Stimulated activated CD8-positive, alpha-beta memory T cell treated with anti-CD3 and anti-CD28 coated beads, Interleukin-15, amount 100 ng/mL, for 1 hour (primary cell): ENCODE measurements at places on chromosomes 5 and 9.

GRCh38 chr9:99785010-99785590 is 36.6 kb upstream of the NR4A3 start:
- DNase-seq = no peak

DNA sequence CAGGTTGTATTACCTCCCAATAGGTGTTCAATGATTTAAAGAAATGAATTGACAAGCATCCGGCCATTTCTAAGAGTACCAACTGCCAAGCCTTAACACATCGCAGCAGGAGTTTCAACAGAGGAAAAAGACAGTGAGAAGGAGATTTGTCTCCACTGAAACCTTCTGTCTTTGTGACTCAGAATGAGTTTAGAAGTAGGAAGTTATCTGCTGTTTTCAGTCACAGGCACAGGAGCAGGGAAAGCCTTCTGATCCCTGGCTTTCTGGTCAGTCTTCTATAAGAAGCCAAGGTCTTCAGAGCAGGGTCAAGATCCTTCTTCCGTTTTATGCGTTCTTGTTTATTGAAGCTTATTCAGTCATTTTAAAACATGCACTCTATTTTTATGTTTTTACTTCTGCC is 390.7 kb upstream of the PCSK5 start:
- DNase-seq = no peak

DNA sequence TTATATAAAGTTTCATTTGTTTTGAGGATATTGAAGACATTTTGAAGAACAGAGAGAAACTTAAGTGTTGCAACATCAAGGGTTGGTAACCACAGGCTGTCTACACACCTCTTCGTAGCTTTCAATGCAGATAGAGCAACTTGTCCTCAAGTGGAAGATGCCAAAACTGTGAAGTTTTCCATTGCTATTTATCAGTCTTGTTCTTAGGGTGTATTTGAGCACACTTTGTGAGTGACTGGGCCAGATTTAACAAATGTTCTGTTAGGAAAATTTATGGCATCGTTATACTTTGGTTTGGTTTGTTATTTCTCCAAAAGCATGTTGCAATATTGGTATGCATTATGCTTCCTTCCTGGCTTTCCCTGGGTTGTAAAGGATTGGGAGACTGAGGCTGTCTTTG is 31.6 kb downstream of the NNT start:
- no peak for DNase-seq

GRCh38 chr5:165837286-165837685 is 2331.9 kb downstream of the MAT2B start:
- DNase-seq = no peak

GRCh38 chr5:96004754-96005153 is 43.1 kb upstream of the ELL2 start:
- no peak for DNase-seq

DNA sequence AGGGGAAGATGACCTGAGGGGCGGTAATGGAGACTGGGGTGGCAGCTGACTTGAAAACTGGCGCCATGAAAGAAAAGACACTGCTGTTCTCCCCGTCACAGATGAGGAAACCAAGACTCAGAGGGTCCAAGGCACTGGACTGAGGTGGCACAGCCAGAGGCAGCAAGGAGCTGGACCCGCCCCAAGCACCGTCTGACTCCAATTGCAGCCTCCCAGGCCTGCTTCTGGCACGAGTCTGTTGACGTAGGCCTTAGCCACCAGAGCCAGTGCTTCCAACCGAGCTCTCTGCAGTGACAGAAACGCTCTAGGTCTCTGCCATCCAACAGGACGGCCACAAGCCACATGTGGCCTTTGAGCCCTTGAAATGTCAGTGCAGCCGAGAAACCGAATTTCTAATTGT is 193.2 kb downstream of the OLFM1 start:
- no peak for DNase-seq

DNA sequence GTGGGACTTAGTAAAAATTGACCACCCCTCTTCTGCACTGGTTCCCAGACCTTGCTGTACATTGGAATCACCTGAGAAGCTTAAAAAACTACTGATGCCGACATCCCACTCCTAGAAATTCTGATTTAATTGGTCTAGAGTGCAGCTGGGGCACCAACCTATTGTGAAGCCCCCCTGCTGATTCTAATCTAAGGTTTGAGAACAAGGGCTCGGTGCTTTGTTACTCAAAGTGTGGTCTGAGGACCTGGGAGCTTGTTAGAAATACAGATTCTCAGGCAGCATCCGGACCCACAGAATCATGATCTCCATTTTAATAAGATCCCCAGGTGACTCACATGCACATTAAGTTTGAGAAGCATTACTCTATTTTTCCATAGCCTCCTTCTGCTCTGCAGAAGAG is 57.8 kb upstream of the LPAR1 start:
- DNase-seq = no peak

- DNase-seq = no peak
These were observed 112.9 kb upstream of the ELAVL2 start for GRCh38 chr9:23938908-23939307.

GRCh38 chr9:38421498-38422211 is 2.6 kb downstream of the IGFBPL1 start:
- DNase-seq = no peak

- no peak for DNase-seq
These were observed 246.9 kb upstream of the ZNF462 start for GRCh38 chr9:106616026-106616425.

DNA sequence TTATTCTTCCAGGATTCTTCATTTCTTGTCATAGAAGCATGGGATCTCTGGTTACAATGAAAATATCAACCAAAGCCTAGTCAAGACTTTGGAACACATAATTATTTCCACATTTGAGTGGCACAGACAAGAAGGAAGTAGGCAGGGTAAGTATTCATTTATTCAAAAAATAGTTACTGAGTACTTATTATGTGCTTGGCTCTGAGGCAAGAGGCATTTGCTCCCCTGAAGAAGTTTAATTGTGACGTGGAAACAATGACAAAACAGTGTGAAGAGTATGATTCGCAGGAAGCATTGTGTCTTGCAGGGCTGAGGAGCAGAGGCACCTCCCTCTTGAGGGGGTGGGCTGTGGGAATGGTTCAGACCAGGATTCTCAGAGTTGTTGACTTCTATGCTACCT is 45.0 kb upstream of the TNFSF15 start:
- no peak for DNase-seq

- DNase-seq = no peak
These were observed 44.1 kb upstream of the VDAC1 start for GRCh38 chr5:134048864-134049263.

DNA sequence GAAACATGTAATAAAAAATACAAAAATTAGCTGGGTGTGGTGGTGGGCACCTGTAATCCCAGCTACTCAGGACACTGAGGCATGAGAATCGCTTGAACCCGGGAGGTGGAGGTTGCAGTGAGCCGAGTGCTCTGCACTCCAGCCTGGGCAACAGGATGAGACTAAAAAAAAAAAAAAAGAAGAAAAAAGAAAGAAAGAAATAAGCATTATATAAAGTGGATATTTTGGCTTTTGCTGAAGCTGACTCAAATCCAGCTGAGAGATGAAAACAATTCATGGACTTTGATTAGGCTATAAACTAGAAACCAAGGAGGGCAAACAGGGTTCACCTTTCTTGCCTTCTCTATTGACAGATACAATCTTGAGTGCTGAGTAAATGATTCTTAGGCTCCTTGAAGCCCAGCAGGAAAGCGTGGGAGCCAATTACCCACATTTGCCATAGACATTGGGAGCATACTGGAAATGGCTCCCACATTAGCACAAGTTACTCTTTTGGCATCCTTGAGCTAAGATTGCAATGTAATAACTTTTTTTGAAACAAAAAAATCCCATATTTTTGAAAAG is 2.4 kb upstream of the BTF3 start:
- DNase-seq = no peak

GRCh38 chr9:131017067-131017466 is 8.1 kb downstream of the LAMC3 start:
- no peak for DNase-seq

- no peak for DNase-seq
These were observed 492 bp upstream of the NEK6 start for GRCh38 chr9:124257070-124257843.

DNA sequence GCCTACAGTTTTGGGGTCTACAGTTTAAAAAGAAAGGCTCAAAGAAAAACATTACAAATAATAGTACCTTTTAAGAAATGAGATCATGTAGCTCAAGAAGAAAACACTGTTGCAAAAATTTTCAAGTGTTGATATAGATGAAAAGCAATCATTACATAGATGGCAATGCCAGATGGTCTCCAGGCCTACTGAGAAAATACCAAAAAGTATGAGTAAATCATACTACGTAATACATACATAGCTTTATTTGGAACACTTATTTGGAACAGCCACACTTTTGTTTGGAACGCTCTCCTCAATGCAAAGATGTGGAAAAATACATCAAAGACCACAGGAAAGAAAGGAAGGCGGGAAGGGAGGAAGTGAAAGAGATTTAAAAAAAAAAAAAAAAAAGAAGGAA is 44.1 kb downstream of the MARCHF11 start:
- no peak for DNase-seq

- DNase-seq = no peak
These were observed 55.4 kb downstream of the TIMD4 start for GRCh38 chr5:156907667-156908066.

GRCh38 chr9:70340572-70340971 is 73.9 kb downstream of the KLF9 start:
- DNase-seq = no peak

DNA sequence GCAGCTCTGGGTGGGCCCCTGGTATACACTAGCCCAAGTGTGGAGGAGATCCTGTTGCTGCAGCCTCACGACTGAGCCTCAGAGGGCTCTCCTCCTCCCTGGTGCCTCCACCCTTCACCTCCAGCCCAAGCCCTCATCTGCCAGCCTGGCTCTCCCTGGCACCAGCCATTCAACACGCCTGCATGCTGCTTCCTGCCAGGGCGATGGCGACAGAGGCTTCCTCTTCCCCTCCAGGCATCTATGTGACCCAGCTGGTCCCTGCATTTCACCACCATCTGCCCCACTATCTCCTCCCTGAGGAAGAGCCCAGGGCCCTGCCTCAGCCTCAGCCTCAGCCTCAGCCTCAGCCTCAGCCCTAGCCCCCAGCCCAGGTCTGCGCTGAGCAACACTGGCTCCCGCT is 54.8 kb upstream of the ANGPTL2 start:
- DNase-seq = no peak

- no peak for DNase-seq
These were observed 301.5 kb upstream of the ACTBL2 start for GRCh38 chr5:57784121-57784520.

DNA sequence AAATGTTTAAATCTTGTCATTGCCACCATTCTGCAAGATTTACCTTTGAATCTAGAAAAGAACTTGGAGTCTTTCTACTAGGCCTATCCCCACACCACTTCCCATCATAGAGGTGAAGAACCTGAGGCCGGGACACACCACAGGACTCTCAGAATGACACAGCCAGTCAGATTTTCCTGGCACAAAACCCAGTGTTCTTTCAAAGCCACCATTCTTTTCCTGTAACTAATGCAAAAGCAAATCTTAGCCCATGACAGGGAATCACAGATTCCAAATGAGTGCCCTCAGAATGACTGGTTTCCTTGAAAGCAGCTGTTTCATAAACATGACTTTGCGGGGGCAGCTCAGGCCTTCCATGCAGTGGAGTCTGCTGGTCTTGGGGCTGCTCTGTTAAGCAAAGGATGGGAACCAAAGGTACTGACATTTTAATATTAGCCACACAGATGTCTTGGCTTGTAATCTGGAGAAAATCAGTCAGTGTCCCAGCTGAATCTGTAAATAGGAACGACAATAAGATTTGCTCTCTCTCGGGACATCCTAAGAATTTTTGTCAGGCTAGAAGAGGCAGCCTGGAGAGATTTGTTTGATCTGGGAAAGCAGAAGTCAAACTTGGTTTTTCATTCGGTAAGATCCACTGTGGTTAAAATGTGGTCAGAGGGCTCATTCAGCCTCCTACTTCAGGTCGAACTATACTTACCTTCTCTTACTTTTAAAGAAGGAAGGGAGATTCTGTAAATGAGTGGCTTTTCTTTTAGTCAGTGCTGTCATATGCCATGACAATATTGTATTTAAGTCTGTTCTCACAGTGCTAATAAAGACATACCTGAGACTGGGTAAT is 115.1 kb downstream of the PALM2AKAP2 start:
- no peak for DNase-seq

- DNase-seq = no peak
These were observed 213.1 kb upstream of the GAS1 start for GRCh38 chr9:87160148-87161102.
